ENCODE measurements at places on chromosomes 2 and 18.
A peak's percentile ranks its signal among the peaks of the same experiment; 100 is the strongest.

DNA sequence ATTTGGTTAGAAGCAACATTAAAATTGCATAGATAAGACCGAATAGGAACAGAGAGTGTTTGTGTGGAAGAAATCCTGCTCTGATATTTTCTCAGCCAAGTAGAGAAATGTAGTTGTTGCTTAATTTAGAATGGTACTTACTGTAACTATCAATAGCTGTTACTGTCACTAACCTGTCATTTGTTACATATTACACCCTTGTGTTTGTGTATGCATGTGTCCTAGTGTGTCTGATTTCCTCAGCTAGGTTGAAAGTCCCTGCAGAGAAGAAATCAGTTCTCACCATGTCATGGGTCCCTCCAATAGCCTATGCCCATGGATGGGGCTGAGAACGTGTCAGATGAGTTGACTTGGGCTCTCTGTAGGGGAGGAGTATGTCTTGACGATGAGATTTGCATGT is 94.4 kb downstream of the SPTBN1 start:
- DNase-seq: no peak

DNA sequence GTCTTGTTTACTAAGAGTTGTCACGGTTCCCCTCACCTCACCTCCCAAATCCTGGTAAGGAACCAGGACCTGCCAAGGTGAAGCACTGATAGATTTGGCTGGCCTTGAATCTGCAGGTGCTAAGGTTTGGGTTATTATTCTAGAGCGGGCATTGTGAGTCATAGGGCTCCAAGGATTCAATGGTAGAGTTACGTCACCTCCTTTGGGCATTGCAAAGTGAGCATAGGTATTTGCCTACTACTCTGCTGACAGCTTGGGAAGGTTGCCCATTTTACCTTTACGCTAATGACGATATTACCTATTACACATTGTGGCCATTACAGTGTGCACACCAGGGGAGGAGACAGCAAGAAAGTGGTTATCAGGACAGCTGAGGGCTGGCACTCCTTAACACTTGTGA is 59.3 kb downstream of the SETBP1 start:
- DNase-seq: no peak

- peak; percentile 25 for DNase-seq
Measured at GRCh38 chr2:28750316-28751251, 1.0 kb upstream of the PPP1CB start.

- no peak for DNase-seq
Measured at GRCh38 chr18:50704357-50704940, 115.4 kb downstream of the MRO start.

DNA sequence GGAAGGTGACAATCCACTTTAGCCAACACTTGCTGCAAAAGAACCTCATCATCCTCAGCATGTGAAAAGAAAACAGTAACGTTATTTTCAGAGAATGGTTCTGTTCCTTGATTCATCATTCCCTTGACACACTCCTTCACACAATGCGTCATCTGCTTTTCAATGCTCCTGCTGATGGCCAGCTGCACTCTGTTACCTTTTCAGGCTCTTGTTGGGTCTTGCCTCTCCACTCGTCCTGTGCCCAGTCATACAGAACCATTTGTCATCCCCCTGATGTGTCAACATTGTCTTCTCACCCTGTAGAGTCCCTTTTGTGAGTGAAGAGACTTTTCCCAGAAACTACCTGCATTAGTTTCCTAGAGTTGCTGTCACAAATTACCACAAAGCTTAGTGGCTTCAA is 12.2 kb upstream of the DTNA start:
- no peak for DNase-seq

DNA sequence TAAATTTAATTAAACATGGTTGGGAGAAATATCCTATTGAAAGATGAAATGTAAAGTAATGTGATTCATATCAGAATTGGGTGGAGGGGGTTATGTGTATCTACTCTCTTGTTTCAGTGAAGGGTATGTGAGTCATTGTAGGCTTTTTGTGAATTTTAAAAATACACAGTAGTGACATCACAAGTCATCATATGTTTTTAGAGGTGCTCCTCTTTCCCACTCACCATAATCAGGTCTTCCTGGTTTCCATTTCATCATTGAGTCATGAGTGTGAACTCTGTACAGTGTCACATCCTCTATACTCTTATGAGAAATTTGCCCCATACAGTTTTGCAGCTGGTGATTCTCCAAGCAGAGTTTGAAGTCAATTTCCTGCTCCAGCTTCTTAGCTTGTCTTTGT is 18.8 kb downstream of the FSIP2 start:
- DNase-seq: no peak

GRCh38 chr18:68417826-68418225 is 297.1 kb downstream of the TMX3 start:
- no peak for DNase-seq

GRCh38 chr18:23291456-23292205 is 156.3 kb downstream of the CABLES1 start:
- DNase-seq: no peak

DNA sequence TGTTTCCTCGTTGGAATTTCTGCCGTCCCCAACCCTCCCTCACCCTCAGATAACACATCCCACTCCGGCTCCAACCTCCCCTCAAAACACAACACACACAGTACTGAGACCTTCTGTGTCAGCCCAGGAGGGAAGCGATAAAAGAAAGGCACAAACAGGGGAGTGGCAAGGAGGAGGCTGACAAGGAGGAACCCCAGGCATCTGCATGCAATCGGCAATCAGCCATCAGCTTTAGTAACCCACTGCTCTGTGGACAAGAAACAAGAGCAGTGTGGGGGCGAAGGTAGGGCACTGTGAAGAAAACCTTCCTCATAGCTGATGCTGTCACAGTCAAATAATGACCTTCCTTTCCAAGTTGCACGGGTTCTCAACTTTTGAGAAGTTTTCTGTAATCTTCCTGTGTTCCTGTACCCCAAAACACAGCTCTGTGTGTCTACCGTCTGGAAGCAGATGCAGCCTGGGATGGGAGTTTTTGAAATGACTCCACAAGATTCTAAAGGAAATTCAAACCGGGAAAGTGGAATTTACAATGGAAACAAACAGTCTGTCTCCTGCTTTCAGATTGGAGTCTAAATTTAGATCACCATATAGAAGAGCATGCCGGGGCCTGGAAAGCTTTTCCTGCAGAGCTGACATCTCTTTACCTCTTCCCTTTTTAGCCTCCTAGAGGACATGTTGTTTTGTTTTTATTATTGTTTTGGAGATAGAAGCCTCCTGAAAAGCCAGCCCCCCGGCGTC is 16.4 kb upstream of the LPIN2 start:
- DNase-seq: no peak

- DNase-seq: no peak
Measured at GRCh38 chr2:28567061-28567471, 71.2 kb downstream of the PLB1 start.

DNA sequence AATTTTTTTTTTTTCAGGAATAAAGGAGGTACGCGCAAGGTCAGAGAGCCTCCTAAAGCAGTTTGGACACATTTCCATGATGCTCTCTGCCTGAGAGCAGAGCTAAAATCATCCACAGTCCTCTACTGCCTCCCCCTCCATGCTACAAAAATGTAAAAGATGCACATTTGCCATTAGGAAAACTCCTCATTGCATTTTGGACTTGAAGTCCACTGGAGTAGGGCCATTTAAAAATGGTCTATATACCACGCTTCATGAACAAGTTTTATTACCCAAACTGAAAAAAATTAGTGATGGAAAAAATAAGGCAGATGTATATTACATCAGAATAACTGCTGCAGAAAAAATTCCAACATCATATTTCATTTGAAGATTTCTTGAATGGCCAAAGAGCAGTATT is 256.0 kb downstream of the AFF3 start:
- DNase-seq: no peak

DNA sequence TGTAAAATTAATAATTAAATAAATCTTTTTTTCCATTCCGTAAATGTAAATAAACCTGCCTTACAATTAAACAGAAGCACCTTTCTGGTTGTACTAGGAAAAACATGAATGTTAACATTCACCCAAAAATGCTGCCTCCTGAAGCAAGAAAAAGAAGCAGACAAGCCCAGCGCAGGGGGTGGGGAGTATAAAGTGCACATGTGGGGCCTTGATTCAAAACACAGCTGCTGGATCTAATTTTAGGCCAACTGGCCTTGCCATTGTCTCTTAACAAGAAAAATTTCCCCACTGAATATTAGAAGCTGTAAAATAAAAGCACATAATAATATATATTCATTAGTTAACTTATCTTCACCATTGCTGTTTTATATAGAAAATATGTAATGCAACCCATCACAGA is 28.3 kb downstream of the TCF4 start:
- no peak for DNase-seq

- no peak for DNase-seq
Measured at GRCh38 chr18:58194028-58194427, 150.0 kb downstream of the NEDD4L start.

GRCh38 chr2:8542381-8543059 is 139.3 kb upstream of the ID2 start:
- DNase-seq: no peak

DNA sequence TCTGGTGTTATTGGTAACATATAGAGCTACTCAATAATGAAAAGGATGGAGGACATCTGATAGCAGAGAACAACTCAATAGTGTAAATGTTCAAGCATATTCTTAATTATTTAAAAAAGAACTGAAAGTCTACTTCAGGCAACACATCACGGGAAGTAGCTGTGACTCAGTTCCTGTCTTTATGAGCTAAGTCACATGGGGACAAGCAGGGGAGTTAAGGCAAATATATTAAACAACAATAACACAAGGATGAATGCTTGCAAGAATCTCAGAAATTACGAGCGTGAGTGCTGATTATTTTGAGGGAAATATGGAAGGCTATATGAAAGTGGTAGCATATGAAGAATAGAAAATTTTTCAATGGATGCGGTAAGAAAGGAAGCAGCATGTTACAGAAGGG is 4.0 kb upstream of the HNMT start:
- no peak for DNase-seq

GRCh38 chr2:149630445-149630844 is 42.9 kb upstream of the MMADHC start:
- DNase-seq: no peak

- peak; percentile 9 for DNase-seq
Measured at GRCh38 chr18:33210575-33211189, 229.8 kb downstream of the CCDC178 start.

DNA sequence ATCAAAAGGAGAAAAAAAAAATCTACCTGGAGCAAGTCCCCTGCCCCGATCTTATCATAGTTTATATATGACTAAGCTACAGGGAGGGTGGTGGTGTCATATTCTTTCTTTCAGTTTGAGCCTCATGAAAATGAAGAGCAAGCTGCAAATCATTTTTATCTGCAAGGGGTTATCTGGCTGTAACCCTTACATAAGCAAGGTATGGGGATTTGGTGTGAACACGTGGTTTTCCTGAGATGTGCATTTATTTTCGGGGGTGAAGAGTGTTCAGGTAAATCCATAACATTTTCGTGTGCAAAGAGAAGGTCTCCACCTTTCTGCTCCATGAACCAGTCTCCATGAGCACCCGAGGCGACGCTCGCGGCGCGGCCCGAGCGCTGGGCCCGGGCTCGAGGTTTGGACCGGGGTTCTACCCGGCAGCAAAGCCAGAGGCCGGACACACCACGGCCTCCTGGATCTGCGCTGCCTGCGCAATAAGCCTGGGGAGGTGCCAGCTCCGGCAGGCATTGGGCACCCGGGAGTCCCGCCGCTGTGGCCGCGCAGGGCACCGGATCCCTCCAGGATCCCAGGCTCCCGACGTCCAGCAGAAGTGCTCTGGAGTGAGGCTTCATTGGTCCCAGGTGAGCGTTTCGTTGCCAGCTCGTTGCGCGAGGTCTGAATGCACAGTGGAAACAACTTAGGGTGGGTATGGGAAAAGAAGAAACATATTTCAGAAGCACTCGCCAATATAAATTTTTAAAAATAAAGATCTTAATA is 36.1 kb upstream of the GPD2 start:
- DNase-seq: peak; percentile 74

GRCh38 chr2:25817630-25818029 is 60.7 kb downstream of the ASXL2 start:
- no peak for DNase-seq

GRCh38 chr2:215797676-215798075 is 215.7 kb downstream of the MREG start:
- no peak for DNase-seq

DNA sequence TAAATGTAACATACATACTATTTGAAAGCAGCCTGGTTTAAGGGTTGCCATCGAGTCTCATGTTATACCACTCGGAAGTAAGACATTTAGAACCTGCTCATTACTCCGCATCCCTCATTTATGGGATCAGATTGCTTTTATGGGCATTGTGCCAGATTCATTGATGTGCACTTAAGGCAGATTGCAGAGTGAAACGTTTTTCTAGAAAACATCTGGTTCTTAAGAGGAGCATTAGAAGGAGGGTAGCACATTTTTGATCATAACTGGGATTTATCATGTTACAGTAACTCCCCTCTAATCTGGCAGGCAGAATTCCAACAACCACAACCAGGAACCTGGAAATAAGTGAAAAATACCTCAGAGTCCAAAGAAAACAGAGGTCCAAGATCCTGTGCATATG is 74.2 kb upstream of the GALNT3 start:
- DNase-seq: no peak

DNA sequence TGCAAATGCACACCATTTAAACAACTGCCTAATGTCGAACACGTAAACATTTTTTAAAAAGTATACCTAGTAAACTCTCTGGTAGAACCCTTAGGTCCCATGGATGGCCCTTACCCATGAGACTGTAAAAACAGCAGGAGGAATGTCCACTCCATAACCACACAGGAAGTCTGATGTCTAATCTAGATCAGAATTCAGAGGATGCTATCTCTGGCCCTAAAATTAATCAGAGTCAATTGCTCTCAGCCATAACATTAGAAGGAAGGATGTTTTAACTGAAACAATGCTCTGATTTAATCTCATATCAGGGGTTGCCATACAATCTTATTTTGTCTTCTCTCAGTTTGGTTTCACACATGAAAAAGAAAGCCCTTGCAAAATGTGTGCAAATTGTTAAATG is 416.3 kb upstream of the PIK3C3 start:
- no peak for DNase-seq

DNA sequence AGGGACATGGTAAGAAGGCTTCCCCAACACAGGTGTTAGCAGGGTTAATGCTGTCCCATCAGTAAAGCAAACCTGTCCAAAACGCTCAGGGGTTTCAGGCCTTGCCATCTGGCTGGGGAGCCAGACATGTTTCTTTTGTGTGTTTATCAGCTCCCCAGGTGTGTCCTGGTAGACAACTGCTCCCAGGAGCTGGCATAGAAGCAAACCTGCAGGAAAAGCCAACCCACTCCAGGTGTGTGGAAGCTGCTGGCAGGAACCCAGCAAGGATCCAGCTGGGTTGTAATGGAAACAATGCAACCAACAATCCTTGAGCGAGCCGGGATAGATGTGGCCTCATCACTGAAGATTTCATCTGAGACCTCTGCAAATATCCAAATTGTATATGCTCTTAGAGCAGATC is 123.1 kb downstream of the RAB3GAP1 start:
- DNase-seq: no peak

- no peak for DNase-seq
Measured at GRCh38 chr2:23028106-23028505, 356.9 kb upstream of the KLHL29 start.

DNA sequence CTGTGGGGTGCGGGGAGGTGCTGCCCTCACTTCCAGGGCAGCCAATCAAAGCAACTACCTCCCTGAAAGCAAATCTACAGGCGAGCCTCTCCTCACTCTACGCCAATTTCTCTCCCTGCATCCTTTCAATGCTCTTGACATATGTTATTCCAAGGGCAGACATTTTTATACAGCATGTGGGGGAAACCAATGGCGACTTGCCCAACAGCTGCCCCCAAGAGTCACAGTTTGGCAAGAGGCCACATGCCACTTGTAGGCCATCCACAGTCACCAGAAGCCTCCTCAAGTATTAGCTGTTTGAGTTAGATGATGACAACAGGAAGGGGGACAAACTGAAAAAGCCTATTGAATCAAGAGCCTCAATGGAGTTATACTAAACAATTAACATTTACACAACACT is 114.6 kb downstream of the MYO5B start:
- no peak for DNase-seq

Measured in hippocampal formation (tissue), 2 donors.